ENCODE measurements at places on chromosomes 6 and 20. TPM values are rescaled to one million over a fixed set of nuclear protein-coding genes. Genes with fewer than 3 reads are reported as not detected.

The ZNF165 gene
- polyA plus RNA-seq = 23.2 TPM

The SPATA25 gene
- polyA plus RNA-seq = 59.4 TPM

The WFDC10B gene
- 4.3 TPM for polyA plus RNA-seq

DNA sequence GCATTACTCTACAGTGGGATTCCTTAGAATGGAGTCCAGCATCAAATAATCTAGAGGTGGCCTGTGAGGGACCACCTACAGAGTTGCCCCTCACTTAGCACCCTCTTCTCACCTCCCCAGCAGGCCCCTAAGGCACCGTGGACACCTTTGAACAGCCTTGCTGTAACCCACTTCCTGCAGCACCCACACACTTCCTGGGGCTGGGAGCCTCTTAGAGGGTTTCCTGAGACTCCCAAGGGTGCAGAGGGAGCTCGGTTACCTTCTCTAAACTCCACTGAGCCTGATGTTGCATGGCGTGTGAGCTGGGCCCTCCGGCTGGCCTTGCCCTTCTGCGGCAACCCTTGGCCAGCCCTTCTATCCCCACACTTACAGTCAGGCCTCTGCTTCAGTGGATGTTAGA, 7.3 kb upstream of the SIRPG start:
- H3K27me3 ChIP-seq = no peaks in the 10 kb centered on the region
- DNase-seq = no peak
- H3K4me1 ChIP-seq = no peaks in the 10 kb centered on the region
- no peak overlapping the region for H3K27ac ChIP-seq
- H3K36me3 ChIP-seq = no peaks in the 10 kb centered on the region

DNA sequence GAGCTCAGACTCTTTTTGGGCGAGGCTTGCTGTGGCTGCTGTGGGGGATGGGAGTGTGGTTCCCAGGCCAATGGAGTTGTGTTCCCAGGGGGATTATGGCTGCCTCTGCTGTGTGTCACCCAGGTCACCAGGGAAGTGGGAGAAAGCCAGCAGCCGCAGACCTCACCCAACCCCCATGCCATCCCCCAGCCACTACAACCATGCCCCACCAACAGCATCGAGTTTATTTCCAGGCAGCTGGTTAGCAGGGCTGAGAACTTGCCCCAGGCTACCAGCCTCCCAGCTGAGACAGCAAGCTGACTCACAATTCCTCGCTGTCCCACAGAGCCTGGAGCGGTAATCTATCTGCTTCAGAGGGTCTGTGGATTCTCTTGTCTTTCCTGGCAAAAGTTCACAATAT, 331.7 kb downstream of the FRK start:
- H3K4me3 ChIP-seq = no peak overlapping the region
- no peak overlapping the region for H3K27ac ChIP-seq
- no peaks in the 10 kb centered on the region for H3K4me1 ChIP-seq
- no peaks in the 10 kb centered on the region for H3K27me3 ChIP-seq

DNA sequence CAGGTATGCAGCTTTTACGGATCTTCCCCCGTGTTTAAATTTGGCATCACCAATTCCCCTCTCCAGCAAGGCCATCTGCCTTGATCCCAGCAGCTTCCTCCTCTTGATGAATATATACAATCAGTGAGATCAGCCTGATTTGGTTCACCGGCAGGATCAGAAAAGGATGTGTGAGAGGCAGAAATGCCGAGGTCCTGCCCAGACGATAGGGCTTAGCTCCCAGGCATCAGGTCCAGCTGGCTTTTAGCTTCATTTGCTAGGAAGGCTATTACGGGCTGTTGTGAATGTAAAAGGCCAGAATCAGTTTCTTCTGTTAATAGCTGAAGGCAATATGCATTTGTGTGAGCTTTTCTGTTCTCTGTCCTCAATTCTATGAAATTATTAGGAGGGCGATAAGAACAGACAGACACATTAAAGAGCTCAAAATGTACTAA, 372.8 kb downstream of the BTBD9 start:
- DNase-seq = no peak
- H3K36me3 ChIP-seq = no peaks in the 10 kb centered on the region
- no peak overlapping the region for H3K4me3 ChIP-seq
- no peaks in the 10 kb centered on the region for H3K27me3 ChIP-seq
- no peak overlapping the region for H3K27ac ChIP-seq

The ADTRP gene
- polyA plus RNA-seq = 49.6 TPM

DNA sequence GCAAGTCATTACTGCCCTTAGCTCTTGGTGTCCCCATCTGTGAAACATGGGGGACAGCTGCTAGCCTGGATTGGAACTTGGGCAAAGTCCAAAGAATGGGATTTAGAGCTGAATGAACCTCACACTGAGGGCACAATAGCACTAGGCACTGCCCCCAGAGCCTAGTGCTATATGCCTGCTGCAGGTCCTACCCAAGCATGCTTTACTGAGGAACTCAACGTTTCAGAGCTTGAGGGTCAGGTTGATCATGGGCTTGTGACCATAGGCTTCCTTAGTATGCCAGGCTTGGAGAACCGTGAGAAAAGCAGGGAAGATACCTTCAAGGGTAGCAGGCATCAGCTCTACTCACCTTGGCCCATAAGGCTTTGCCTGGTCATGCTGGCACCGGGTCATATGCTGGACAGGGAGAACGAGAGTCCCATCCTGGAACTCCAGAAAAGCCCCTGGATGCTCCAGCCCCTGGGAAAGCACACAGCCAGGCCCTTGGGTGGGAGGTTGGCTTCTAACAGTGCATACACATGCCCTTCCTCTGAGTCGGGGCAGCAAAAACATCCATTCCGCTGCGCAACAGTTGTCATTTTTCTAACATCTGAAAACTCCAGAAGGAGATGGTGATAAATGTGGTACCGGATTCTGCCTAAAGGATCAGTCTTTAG, 29.7 kb downstream of the EIF2S2 start:
- no peak for DNase-seq
- no peaks in the 10 kb centered on the region for H3K27me3 ChIP-seq
- peaks cover 9% of the 10 kb centered on the region for H3K4me1 ChIP-seq
- no peak overlapping the region for H3K27ac ChIP-seq

GRCh38 chr6:7903673-7904072, 6.9 kb downstream of the TXNDC5 start:
- H3K4me3 ChIP-seq = no peak overlapping the region
- H3K4me1 ChIP-seq = peaks cover 2% of the 10 kb centered on the region
- DNase-seq = no peak
- H3K27me3 ChIP-seq = no peaks in the 10 kb centered on the region

The CCN6 gene
- 6.8 TPM for polyA plus RNA-seq

GRCh38 chr20:5973971-5974370, 23.5 kb downstream of the MCM8 start:
- no peaks in the 10 kb centered on the region for H3K4me1 ChIP-seq
- no peak overlapping the region for H3K4me3 ChIP-seq
- DNase-seq = no peak
- H3K27ac ChIP-seq = no peak overlapping the region
- H3K27me3 ChIP-seq = no peaks in the 10 kb centered on the region

The SCUBE3 gene
- polyA plus RNA-seq = 2.2 TPM

The TMEM200A gene
- polyA plus RNA-seq = 5.5 TPM

DNA sequence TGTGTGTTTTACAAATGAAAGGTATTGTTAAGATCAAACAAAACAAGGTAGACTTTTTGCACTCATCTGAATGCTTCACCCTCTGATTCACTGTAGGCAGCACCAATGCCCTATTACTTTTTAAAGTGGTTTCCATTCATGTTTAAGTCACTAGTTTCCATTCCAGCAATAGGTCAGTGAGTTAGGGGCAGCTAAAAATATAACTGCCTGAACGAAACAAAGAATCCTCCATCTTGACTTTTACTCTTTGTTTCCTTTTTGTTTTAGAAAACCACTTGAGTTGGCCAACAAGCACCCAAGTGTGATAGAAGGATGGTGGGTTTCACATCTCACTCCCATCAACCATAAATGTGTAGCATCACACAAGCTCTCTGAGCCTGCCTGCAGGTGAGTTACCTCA, 25.5 kb downstream of the CLIC5 start:
- no peaks in the 10 kb centered on the region for H3K4me1 ChIP-seq
- no peaks in the 10 kb centered on the region for H3K36me3 ChIP-seq
- no peak overlapping the region for H3K4me3 ChIP-seq
- DNase-seq = no peak

The RAET1L gene
- polyA plus RNA-seq = not detected

- no peak for DNase-seq
- no peak overlapping the region for H3K27ac ChIP-seq
- no peaks in the 10 kb centered on the region for H3K27me3 ChIP-seq
- peaks cover 7% of the 10 kb centered on the region for H3K4me1 ChIP-seq
- H3K4me3 ChIP-seq = no peak overlapping the region
- no peaks in the 10 kb centered on the region for H3K36me3 ChIP-seq
These were observed 4.3 kb downstream of the SMIM26 start for GRCh38 chr20:18571578-18571977.

The BEND6 gene
- polyA plus RNA-seq = 0.87 TPM

GRCh38 chr6:16903470-16903869, 142.2 kb upstream of the ATXN1 start:
- DNase-seq = no peak
- no peak overlapping the region for H3K4me3 ChIP-seq
- no peak overlapping the region for H3K27ac ChIP-seq
- H3K4me1 ChIP-seq = no peaks in the 10 kb centered on the region

- DNase-seq = no peak
- H3K36me3 ChIP-seq = no peaks in the 10 kb centered on the region
- no peaks in the 10 kb centered on the region for H3K4me1 ChIP-seq
- no peaks in the 10 kb centered on the region for H3K27me3 ChIP-seq
- H3K27ac ChIP-seq = no peak overlapping the region
These were observed 105.0 kb downstream of the SCML4 start for GRCh38 chr6:107719160-107719559.

- H3K27ac ChIP-seq = no peak overlapping the region
- H3K4me1 ChIP-seq = peaks cover 8% of the 10 kb centered on the region
- H3K36me3 ChIP-seq = no peaks in the 10 kb centered on the region
- no peak for DNase-seq
These were observed 230.1 kb downstream of the SYNDIG1 start for GRCh38 chr20:24699321-24700165.

- H3K4me1 ChIP-seq = peaks cover 20% of the 10 kb centered on the region
- DNase-seq = no peak
- H3K36me3 ChIP-seq = no peaks in the 10 kb centered on the region
- H3K4me3 ChIP-seq = no peak overlapping the region
- no peaks in the 10 kb centered on the region for H3K27me3 ChIP-seq
These were observed 28.2 kb downstream of the ATXN1 start for GRCh38 chr6:16733085-16733484.

The EPB41L1 gene
- 49.8 TPM for polyA plus RNA-seq

- H3K4me3 ChIP-seq = no peak overlapping the region
- no peak overlapping the region for H3K27ac ChIP-seq
- no peaks in the 10 kb centered on the region for H3K4me1 ChIP-seq
- no peaks in the 10 kb centered on the region for H3K36me3 ChIP-seq
- no peak for DNase-seq
These were observed 35.1 kb upstream of the MYL9 start for GRCh38 chr20:36506253-36506652.

The SLC16A10 gene
- 9.0 TPM for polyA plus RNA-seq

- H3K27me3 ChIP-seq = no peaks in the 10 kb centered on the region
- no peak overlapping the region for H3K4me3 ChIP-seq
- no peaks in the 10 kb centered on the region for H3K36me3 ChIP-seq
- H3K4me1 ChIP-seq = peaks cover 3% of the 10 kb centered on the region
These were observed 94.4 kb downstream of the SAMD3 start for GRCh38 chr6:130128326-130128725.

GRCh38 chr6:87244380-87244779, 78.0 kb upstream of the SMIM8 start:
- H3K4me3 ChIP-seq = no peak overlapping the region
- no peaks in the 10 kb centered on the region for H3K36me3 ChIP-seq
- H3K27me3 ChIP-seq = no peaks in the 10 kb centered on the region
- H3K4me1 ChIP-seq = no peaks in the 10 kb centered on the region
- no peak for DNase-seq

The PSORS1C2 gene
- polyA plus RNA-seq = not detected

The SLC2A10 gene
- polyA plus RNA-seq = 4.8 TPM

The HLA-DPA1 gene
- polyA plus RNA-seq = 143 TPM

The LRRN4 gene
- polyA plus RNA-seq = 3.1 TPM

DNA sequence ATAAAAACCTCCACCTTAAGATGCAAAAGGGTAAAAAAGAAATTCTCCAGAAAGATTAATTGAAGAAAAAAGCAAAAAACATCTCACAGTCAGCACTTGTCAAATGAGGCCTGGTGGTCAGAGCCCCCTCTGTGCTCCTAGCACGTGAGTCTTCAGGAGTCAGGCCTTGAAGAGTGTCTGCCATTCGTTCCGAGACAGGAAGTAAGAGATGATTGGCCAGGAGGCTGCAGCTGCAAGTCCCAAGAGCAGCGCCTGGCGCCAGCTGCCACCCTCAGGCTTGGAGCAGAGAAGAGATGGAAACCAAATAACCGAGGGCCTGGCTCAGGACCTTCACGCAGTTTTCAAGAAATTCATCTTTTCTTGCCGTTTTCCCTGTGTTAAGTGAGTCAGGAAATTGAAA, 65.0 kb downstream of the FAM120B start:
- H3K4me1 ChIP-seq = peaks cover 9% of the 10 kb centered on the region
- no peak overlapping the region for H3K4me3 ChIP-seq
- no peaks in the 10 kb centered on the region for H3K27me3 ChIP-seq

DNA sequence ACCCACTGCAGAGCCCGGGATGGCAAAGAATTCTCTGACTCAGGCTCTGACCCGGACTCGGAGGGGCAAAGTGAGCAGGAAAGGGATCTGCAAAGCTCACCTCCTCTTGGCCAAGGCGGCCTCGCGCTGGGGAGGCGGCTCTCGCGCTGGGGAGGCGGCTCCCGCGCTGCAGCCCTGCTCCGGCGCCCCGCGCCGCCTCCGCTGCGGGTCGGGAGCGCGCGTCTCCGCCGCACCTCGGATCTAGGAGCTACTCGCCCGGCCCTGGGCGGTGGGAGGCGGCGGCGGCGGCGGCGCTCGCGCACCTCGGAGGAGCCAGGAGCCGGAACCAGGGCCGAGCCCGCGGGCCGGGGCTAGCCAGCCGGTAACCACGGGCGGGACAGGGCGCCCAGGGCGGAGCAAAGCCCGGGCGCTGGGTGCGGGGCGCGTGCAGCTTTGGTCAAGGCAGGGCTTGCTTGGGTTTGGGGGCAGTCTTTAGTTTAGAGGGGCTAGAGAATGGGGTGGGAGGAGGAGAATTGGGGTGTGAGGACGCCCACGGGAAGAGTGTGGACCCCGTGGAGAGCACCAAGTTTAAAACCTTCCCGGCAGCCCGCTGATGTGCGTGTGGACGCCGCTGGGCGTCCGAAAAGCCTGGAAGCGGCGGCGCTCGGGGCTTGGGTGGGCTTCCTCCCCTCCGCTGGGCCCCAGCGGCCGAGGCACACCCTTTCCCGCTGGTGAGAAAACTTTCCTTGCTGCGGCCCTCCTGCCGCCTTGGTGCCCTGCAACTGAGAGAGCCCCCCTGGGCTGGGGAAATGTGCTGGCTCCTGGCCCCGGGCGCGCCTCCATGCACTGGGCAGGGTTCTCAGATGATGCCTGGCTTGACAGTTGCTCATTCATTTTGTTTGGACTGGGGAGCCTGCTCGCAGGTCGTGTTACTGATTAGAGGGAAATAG, at the start of gene MRAP2:
MRAP2 (plus strand) TSS at position 250 of the 929 bp plus-strand sequence. CDS start 21,547 bp downstream, outside the sequence.
- H3K4me3 ChIP-seq = peak within 1 kb of the TSS; percentile 64
- H3K27me3 ChIP-seq = no peaks in the 10 kb centered on the region
- H3K36me3 ChIP-seq = no peaks in the 10 kb centered on the region
- no peaks in the 10 kb centered on the region for H3K4me1 ChIP-seq

Data from testis (tissue), 5 donors.